ENCODE measurements at places on chromosomes 1 and 21.

- no peak for DNase-seq
Observed at GRCh38 chr21:43370888-43371570, 55.9 kb downstream of the SIK1 start.

DNA sequence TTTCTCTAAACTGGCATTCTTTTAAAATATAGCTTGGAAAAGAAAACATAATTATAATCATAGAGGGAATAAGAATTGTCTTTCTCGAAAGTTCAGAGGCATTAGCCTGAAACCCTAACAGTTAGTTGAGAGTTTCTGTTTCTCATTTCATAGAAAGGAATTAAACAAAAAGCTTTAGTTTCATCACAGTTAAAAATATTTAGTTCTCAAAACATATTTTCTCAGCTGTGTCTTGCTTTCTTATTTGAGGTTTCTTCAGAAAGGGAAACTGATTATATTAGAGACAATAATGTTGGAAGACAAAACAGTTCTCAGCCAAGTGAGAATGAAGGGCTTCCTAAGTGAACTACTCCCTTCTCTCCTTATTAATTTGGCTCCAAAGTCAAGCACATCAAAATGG lies 75.4 kb upstream of the C1orf105 start:
- DNase-seq = no peak

DNA sequence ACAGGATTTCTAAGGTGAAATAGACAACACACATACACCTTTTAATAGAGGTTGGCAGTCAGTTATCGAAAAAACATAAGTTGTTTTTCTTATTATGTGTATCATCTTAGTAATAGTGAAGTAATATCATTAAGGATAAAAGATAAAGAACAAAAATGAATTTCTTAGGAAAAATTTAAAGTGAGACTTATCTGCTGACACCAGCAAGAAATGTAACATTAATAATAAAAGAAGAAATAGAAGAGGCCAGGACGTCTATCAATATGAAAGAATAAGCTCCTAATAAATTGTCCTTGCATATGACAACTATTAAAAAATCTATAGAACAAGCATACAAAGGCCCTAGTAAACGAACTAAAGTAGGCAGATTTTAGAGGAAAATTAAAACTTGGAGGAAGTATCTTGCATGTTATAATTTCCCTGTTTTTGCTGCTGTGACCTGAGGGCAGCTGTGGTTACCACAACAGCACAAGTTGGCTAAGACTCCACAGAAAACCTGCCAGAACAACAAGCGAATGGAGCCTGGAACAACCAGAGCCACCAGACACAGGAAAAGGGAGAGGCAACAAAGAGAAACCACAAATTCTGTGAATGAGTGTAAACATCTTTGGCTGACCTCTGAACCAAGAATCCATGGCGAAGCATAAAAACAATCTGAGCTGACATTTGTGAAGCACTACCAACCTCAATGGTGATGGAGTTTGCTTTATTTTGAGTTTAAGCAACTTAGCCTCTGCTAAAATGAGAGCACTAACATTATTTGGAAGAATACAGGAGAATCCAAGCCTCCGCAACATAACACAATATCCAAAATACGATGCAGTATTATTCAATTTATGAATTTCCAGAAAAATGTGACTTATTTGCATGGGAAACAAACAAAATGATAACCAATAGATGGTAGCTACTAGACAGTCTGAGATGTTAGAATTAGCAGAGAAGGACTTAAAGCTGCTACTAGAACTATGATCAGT lies 207.5 kb downstream of the KCNT2 start:
- DNase-seq = peak; percentile 90

- peak; percentile 91 for DNase-seq
Observed at GRCh38 chr21:27423038-27423437, 456.1 kb upstream of the ADAMTS5 start.

DNA sequence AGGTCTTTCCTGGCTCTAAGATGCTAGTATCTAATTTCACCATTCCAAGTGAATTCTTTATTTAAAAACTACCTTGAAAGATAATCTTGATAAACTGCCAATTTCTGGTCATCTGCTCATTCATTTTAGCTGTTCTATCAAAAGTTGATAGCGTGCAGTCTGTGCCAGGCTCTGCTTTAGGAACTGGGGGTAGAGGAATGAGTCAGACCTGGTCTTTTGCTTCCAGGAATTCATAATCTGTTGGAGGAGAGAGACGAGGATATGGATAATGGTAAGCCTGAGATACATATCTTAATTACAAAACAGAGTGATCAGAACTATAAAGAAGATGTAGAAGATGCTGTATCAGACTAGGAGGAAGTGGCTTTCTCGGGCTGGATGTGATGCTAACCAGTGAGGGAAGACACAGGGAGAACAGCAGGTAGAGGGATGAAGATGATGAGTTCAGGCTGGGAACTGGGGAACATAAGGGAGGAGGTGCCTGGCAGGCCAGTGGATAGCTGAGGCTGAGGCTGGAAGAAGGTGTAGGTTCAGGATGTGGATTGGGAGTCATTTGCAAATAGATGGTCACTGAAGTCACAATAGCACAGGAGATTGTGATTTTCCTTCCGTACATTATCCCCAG lies 12.3 kb upstream of the PHC2 start:
- peak; percentile 80 for DNase-seq

DNA sequence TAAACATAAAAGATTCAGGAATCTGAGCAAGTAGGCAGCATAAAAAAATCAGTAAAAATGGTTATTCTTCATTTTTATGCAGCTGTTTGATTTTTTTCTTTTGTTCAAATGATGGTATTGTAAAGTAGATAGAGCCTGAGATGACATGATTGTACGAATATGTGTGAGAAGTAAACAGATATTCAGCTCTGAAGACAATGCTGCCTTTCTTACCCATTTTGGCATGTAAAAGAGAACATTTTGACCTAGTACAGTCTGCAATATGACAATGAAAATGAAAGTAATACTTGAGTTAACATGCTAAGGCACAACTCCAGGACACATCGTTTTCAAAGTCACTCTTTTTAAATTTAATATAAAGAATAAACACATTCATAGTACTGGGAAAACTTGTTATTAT lies 95.7 kb upstream of the NCAM2 start:
- DNase-seq = no peak

DNA sequence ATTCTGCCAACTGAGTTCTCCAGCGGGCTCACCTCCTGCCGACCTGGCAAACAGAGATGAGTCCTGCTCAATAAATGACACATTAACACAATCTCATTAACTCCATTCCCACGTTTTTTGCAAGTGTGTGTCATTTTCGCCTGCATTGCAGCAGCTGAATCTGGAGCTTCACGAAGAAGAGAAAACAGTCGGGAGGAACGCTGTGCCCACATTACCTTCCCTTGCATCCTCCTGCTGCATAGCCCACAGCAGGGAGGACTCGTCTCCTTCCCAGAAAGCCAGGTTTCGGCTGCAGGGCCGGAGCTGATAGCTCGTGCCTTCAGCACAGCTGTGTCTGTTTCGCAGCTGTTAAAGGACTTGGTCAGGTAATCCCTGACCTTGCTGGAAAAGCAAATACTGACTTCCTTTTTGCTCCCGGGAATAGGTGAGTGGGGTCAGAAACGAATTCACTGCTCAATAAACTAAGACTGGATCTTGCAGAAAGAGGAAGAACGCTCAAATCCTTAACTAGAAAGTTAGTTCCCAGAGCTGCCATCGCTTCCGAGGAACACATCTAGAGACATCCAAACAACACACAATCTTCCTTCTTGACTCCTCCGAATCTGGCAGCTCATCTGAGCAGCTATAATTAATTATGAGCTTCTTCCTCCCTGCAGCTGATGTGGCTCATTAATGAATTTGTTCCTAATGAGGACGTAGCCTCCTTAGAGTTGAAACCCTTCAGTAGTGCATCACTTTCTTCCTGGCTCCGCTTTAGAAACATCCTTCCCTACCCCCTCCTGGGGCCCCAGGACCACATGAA lies 33.0 kb downstream of the KANK4 start:
- no peak for DNase-seq

GRCh38 chr1:2468041-2468472 lies 8.0 kb upstream of the PLCH2 start:
- DNase-seq = peak; percentile 9

- DNase-seq = peak; percentile 96
Observed at GRCh38 chr21:28636752-28637691, 355.7 kb downstream of the LTN1 start.

DNA sequence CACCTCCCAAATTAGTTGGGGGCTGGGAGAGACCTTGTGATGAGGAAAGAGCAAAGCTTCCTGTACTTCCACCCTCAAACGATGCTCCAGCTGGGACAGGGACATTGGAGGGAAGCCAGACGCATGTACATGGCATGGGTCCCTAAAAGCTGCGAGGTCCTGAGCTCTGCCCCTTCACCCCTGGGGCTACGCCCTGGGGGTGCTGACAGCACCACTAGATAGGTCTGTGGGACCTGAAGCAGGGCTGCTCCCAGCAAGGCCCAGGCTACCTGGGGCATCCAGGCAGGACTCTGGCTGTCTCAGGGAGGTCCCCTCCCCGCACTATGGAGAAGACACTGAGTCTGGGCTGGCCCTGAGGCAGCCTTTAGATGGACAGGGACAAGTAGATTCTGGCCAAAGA lies 83.4 kb downstream of the DMRTB1 start:
- no peak for DNase-seq

DNA sequence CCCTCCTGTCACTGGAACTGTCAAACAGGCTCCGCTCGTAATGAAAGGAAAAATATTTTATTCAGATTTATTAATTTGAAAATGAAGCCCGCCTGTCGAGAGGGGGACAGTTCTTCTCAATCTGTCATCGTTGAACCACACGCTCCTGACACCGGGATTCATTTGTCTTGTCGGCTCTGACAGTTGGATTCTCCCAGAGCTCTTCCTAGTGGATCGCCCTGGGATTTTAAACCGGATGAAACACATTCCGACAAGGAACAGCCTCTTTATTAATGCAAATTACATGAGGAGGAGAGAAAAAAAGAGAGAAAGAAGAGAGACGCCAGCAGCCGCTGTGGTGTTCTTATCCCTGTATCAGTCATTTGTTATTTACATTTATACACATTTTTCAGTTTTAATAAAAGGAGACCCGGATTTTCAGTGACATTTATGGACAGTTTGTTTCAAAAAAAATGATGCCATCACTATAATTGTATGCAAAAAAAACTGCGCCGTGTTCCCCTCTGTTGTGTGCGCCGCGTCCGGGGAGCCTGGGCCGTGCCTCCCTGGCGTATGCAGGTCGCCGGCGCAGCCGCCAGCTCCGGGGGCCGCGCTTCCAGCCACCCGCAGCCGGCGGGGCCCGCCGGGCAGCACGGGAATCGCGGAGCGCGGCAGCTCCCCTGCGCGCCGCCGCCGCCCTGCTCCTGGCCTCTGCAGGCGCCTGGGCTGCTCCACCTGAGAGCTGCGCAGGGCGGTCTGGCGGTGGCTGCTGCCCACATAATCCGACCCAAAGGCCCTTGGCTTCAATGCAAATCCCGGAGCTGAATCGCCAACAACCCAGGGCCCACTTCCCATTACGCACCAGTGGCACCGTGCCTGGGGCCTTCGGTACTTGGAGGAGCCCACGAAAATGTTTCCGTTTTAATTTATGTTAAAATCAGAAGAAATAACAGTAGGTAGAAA lies 237.9 kb upstream of the PBX1 start:
- peak; percentile 32 for DNase-seq

GRCh38 chr21:28487455-28488070 lies 505.1 kb downstream of the LTN1 start:
- DNase-seq = no peak

- peak; percentile 79 for DNase-seq
Observed at GRCh38 chr1:61244114-61244513, 161.8 kb downstream of the NFIA start.

GRCh38 chr1:234941321-234942011 lies 187.2 kb downstream of the TOMM20 start:
- DNase-seq = peak; percentile 95

- DNase-seq = no peak
Observed at GRCh38 chr1:174954073-174954460, 45.7 kb upstream of the CACYBP start.

Data from amniotic epithelial cell (primary cell).